Forelimb muscle (tissue), 1 donor: ENCODE measurements at places on chromosomes 3 and 15. TPM values are rescaled to one million over a fixed set of nuclear protein-coding genes. Genes with fewer than 3 reads are reported as not detected.

Gene TTLL13
- polyA plus RNA-seq: 0.20 TPM

Gene TGM5
- 0.16 TPM for polyA plus RNA-seq

Gene CRYGS
- 3.5 TPM for polyA plus RNA-seq

Gene C3orf52
- polyA plus RNA-seq: 5.2 TPM

Gene MYRIP
- 0.89 TPM for polyA plus RNA-seq

Gene TRIM42
- not detected for polyA plus RNA-seq

Gene PCCB
- polyA plus RNA-seq: 30.6 TPM

Gene UBA7
- 18.3 TPM for polyA plus RNA-seq

Gene KCNMB3
- polyA plus RNA-seq: 4.7 TPM

Gene NRG4
- 0.54 TPM for polyA plus RNA-seq

Gene SLC2A2
- not detected for polyA plus RNA-seq

Gene POLQ
- polyA plus RNA-seq: 2.5 TPM

Gene KATNBL1
- 114 TPM for polyA plus RNA-seq

Gene MUC20
- polyA plus RNA-seq: 3.5 TPM

Gene WNT7A
- polyA plus RNA-seq: not detected
